ENCODE measurements at places on chromosomes 2 and 18.

DNA sequence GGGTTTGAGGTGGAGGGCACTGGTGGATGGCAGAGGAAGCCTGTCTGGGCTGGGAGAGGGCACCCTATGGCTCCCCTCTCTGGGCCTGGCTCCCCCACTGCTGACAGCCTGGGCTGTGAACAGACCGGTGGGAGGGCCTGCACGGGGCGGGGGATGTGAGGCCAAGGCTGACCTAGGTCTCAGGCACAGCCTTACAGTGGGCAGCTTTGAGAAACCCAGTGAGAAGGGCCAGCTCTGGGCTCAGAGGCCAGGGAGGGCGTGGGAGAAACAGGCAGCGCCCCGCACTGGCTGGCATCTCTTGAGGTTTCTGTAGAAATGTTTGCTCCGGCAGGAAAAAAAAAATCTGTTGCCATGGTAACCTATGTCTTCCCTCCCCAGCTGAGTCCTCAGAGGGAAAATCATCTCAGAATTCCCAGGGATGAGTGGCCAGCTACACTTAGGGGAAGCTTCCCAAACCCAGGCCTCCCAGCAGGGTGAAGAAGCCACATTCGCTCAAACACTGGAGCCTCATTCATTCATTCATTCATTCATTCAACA is 71.7 kb upstream of the TAF1B start:
- DNase-seq = no peak

DNA sequence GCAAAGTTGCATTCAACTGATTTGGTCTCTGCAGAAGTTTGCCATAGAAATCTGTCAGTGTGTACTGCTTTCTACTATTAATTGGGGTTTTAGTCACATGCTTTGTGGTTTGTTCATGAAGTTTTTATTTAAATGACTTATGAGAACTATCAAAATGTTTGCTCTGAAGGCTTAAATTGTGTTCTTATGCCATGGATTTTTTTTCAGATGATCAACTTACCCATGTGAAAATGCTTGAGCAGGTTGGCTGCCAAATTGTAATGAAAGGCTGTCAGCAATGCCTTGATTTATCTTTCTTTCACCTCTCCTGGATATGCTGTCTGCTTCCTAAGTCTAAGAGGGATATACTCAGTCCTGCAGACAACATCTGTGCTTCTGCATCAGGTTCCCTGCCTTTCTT is 50.7 kb downstream of the FMNL2 start:
- DNase-seq = no peak

GRCh38 chr2:237291138-237291792 is 122.7 kb downstream of the COL6A3 start:
- peak; percentile 87 for DNase-seq

DNA sequence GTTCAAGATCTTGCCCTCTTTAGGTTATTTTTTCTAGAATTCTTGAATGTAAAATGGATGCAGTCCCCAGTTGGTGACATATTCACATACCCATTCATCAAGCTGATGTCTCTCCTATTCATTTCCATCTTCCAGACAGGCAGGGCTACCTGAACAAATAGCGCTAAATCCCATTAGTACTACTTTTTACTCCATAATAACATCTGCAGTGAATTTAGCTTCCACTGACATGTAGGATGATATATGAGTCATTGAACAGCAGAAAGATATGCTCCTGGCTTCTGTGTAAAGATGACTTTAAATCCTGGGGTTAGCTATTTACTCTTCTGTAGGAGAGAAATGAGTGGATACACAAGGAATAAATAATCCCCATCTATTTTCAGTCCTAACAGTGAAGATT is 194.7 kb downstream of the RND3 start:
- DNase-seq = no peak

GRCh38 chr2:205531072-205531471 is 151.2 kb upstream of the NRP2 start:
- DNase-seq = no peak

GRCh38 chr18:73790587-73790986 is 357.0 kb downstream of the FBXO15 start:
- peak; percentile 17 for DNase-seq

- peak; percentile 80 for DNase-seq
These were observed 34.1 kb upstream of the SLC39A10 start for GRCh38 chr2:195622966-195623365.

- DNase-seq = peak; percentile 2
These were observed 425.3 kb downstream of the MBD2 start for GRCh38 chr18:53799134-53799533.

GRCh38 chr2:42450136-42450535 is 43.6 kb downstream of the KCNG3 start:
- peak; percentile 17 for DNase-seq

DNA sequence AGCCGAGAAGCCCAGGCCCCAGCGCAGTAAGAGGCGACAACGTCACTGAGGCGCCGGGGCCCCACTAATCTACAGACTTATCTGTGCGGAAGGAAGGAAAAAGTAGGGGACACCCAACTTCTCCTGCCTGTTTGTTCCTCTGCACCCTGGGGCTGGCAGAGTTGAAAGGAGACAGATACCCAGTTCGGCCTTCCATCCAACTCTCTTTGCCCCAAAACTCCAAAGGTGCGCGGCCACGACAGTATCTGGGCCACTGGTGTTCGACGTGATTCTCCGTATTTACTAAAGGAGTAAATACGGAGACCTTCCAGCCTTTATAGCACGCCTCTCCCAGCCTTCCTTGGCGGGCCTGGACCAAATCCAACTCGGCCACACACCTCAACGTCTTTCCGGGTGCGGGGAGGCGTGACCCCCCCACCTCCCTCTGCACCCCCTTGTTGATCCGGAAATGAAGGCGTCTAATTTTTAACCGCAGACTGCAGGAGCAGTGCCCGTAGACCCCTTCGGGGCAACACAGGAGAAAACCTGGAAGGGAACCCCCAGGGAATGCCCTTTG is 1.6 kb downstream of the SMAD7 start:
- DNase-seq = no peak

GRCh38 chr2:44148999-44149398 is 19.7 kb upstream of the PPM1B start:
- no peak for DNase-seq

DNA sequence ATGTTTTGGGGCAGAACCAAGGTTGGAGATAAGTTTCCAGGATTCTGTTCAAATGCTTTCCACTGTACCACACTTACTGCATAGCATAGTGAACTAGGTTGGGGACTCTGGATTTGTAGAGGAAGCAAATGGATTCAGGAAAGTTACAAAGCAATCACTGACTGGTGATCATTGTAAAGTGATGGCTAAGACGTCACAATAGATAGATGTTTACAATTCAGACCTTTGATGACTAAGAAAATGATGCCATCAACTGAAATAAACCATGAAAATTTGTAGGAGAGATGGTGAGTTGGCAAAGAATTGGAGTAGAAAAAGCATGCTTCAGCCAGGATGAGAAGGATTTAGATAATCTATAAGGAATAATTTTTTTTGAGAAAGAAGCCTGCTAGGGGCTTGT is 178.0 kb downstream of the UBE2E3 start:
- DNase-seq = no peak

GRCh38 chr2:100223502-100223901 is 81.1 kb upstream of the AFF3 start:
- DNase-seq = no peak

- no peak for DNase-seq
These were observed 191.0 kb downstream of the ARL4C start for GRCh38 chr2:234305846-234306245.

GRCh38 chr2:68766376-68766845 is 31.8 kb downstream of the ARHGAP25 start:
- no peak for DNase-seq

- DNase-seq = peak; percentile 38
These were observed 157.8 kb downstream of the CYRIA start for GRCh38 chr2:16507655-16508489.

- DNase-seq = no peak
These were observed 31.2 kb downstream of the PARD3B start for GRCh38 chr2:204576362-204576979.

DNA sequence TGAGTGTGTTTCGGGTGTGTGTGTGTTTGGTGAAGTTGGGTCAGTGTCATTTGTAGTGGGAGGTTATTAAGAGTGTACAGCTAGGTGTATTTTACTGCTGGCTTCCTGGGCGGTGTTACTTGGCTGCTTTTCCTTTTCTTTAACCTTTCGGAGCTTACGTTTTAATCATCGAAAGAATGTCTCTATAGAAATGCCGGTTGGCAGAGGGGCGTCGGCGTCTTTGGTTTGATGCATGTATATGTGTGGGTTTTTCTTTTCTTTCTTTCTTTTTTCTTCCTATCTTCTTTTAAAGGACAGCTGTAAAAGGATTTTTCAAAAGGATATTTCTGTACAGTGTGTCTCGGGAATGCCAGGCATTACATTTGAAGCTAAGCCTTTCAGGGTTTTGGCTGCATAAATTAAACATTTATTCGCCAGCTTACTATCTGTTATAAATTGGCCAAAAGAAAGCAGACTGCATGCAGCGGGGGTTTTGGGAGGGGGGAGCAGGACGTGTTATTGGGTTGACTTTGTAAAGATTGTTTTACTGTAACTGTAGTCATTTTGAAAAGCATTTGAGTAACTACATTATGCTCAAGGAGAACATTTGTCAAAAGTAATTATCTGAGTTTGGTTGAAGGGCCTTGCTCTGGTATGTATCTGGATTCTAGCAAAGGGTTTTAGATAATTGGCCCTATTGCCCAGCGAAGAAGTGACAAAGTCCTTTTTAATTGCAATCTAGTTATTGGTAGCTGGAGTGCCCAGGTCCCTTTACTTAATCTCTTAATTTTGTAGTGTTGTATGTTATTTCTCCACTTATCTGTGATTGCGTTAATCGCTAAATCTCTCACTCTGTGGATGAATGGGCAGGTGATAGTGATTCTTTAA is 1.6 kb downstream of the ASXL3 start:
- DNase-seq = no peak

- peak; percentile 22 for DNase-seq
These were observed 142.0 kb downstream of the TSN start for GRCh38 chr2:121897335-121897970.

GRCh38 chr2:222982010-222982908 is 69.7 kb upstream of the KCNE4 start:
- no peak for DNase-seq

DNA sequence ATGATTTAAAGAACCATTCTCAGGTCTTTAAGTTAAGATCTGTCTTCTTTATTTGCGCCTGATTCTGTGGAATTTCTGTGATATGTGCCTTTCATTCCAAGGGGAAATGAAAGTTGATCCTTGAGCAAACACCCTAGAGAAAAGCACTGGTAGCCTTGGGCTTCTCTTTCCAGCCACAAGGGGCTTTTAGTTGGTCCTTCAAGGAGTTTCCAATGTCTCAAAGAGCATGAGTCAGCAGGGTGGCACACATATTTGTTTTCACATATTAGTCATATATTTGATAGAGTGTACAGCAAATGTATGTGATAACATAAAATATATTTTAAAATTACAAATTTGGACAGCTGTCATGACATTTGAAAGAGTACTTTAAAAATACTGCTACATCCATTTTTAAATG is 339.5 kb downstream of the TXNL1 start:
- DNase-seq = peak; percentile 21

GRCh38 chr2:204331988-204332387 is 213.3 kb upstream of the PARD3B start:
- no peak for DNase-seq

GRCh38 chr2:73279852-73280251 is 4.4 kb downstream of the FBXO41 start:
- peak; percentile 56 for DNase-seq

DNA sequence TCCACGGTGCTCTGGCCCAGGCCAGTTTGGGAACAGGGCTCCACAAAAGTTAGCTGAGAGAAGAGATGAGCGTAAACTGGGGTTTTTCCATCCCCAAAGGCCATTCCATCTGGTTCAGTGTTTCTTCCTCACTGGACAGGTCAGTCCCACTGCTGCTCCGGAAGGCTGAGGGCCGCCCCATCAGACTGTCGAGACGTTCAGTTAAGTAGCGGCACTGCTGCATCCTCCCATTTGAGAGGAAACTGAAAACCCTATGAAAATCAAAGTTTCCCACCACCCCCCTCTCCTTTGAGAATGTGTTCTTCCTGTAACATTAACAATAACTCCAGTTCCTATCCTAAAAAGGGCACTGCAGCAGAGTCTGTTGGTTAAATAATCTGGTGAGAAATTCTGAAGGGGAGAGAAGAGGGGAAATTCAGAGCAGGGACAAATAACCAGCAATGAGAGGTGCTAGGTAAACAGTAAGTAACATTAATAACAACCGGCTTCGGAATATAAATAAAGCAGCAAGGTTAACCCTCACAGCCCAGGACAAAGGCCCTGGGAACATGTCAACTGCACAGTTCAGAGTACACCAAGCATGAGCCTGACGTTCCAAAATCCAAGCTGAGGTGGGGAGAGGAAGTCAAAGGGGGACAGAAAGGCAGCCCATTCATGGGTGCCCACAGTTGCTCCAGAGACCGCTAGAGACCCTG is 55.4 kb downstream of the UXS1 start:
- DNase-seq = no peak

- DNase-seq = no peak
These were observed 487.2 kb downstream of the GALR1 start for GRCh38 chr18:77736842-77737241.

GRCh38 chr2:41965173-41965908 is 82.5 kb upstream of the PKDCC start:
- DNase-seq = no peak

DNA sequence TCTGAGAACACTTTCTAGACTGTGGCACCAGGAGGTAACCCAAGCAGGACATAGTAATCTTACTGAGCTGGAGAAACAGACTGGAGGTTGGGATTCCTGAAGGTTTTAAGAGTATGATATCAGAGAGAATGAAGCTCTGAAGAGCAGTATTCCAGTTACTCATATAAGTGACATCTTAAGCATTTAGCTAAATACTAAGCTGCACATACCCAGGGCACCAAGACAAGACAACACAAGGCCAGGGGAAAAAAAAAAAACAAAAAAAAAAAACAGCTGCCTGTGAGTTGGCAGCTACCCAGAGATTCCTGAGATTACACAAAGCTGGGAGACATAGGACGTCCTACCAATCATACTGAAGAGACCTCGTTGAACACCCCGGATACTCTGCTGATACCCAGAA is 175.8 kb downstream of the SRBD1 start:
- peak; percentile 31 for DNase-seq

DNA sequence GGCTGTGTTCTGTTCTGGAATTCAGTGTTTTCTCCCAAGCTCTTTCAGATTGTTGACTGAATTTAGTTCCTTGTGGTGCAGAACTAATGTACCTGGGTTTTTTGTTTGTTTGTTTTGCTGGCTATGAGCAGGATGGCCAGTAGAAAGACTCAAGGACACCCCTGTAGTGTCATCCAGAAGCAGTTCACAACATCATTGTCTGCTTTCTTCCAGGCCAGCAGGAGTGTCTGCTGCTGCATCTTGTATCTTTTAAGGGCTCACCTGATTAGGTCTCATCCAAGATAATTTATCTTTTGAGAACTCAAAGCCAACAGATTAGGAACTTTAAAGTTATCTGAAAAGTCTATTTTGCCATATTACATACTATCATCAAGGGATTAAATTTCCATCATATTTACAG is 318.5 kb upstream of the MC4R start:
- no peak for DNase-seq

- no peak for DNase-seq
These were observed 5.7 kb downstream of the PTPRM start for GRCh38 chr18:7572822-7573221.

Measured in RWPE1 (cell line).